ENCODE measurements at places on chromosomes 1 and 21.

DNA sequence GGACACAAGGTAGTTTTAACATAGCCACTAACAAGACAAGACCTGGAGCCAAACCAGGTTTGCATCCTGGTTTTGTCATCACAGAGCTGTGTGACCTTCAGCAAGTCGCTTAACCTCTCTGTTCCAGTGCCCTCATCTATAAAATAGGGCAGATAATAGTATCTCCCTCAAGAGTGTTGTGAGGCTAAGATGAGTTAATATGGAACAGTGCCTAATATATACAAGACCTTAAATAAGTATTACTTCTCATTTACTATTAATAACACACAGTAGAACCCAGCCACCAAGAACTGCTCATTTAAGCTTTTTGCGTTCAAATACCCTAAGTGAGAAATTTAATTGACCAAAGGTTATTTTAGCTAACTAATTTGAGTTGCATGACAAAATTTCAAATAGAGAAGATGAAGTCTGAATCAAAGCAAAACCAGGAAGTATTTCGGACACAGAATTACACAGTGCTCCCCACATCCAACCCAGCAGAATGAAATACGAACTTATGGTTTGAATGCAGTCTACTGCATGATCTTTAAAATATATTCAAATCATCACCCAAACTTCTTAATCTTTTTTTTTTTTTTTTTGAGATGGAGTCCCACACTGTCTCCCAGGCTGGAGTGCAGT is 123.9 kb upstream of the KRTAP19-8 start:
- DNase-seq = no peak

DNA sequence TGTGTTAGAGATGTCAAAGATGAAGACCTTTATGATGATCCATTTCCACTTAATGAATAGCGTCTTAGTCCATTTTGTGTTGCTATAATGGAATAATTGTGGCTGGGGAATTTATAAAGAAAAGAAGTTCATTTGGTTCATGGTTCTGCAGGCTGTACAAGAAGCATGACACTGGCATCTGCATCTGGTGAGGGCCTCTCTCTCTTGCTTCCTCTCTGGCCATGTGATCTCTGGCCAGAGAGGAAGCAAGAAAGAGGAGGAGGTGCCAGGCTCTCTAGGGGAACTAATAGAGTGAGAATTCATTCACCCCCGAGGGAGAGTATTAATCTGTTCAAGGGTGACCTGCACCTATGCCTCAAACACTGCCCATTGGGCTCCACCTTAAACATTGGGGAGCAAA is 242.8 kb downstream of the DISC1 start:
- DNase-seq = peak; percentile 32

GRCh38 chr1:39919545-39919944 is 17.8 kb upstream of the MYCL start:
- peak; percentile 42 for DNase-seq

DNA sequence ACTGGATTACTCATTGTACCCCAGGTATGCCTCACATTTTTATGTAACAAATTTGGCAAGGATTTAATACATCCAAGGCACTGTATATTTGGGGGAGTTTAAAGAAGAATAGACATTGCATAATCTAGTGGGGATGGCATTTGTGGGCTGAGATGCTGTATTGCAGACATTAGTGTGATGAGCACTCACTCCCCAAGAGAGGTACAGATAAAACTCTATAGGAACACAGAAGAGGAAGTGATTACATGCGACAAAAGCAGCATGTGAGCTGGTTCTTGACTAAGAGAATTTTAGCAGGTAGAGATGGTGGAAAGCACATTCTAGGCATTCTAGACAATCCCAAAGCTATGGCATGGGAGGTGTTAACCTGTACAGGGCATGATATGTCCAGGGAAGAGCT is 24.2 kb upstream of the CDC14A start:
- no peak for DNase-seq

- no peak for DNase-seq
Observed at GRCh38 chr1:21510113-21510493, 880 bp downstream of the ALPL start.
